ENCODE measurements at places on chromosomes 13 and 19.
A peak's percentile ranks its signal among the peaks of the same experiment; 100 is the strongest.

DNA sequence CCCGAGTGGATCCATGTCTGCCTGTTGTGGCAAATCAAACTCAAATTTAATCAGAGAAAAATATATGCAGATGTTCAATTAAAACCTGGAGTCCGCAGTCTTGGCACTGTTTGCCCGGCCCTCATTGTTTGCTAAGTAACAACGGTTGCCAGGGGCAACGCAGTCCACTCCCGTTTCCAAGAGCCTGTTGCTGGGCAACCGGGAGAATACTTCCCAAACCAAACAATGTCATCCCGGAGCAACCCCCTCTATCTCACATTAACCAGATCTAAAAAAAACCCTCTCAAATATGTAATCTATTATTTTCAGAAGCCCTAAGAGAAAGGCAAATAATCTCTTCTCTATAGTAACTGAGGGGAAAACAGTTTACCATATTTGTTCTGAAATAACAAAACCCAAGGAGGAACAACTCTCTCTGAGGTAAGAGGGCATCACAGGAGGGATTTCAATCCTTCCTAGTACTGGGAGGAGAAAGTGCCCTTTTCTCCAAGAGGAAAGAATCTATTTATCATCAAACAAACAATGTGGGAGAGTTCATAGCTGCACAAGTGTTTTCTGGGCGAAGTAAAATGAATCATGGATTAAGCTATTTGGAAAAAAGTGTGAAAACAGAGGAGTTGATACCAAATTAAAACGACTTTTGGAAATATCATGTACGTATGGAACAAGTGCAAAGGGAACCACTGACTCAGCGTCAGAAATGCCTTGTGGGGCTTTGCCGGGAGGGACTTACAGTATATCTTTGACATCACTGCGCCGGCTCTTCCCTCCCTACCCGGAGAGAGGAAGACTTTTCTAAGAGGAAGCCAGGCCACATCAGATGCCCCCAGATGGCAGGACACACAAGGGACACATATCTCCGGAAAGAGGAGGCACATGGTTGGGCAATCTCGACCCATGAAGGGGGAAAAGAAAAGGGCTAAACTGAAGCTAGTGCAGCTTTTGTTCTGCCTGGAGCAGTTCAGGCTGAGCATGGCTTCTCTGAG, 43.3 kb downstream of the RFX2 start:
- DNase-seq, result peak; percentile 89

GRCh38 chr13:44306371-44307192, 67.0 kb upstream of the SERP2 start:
- DNase-seq, result no peak

- DNase-seq, result no peak
These were observed 35.6 kb upstream of the SPATA13 start for GRCh38 chr13:24124789-24125476.

DNA sequence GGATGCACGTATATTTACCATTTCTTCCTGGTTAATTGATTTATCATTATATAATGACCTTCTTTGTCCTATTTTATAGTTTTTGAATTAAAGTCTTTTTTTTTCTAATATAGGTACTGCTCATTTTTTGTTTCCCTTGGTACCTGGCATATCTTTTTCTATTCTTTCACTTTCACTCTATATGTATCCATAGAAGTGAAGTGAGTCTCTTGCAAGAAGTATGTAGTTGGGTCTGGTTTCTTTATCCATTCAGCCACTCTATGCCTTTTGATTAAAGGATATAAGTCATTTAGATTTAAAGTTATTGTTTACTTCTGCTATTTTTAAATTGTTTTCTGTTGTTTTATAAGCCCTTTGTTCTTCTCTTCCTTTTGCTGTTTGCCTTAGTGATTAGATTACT, 194.3 kb upstream of the SLITRK6 start:
- no peak for DNase-seq

DNA sequence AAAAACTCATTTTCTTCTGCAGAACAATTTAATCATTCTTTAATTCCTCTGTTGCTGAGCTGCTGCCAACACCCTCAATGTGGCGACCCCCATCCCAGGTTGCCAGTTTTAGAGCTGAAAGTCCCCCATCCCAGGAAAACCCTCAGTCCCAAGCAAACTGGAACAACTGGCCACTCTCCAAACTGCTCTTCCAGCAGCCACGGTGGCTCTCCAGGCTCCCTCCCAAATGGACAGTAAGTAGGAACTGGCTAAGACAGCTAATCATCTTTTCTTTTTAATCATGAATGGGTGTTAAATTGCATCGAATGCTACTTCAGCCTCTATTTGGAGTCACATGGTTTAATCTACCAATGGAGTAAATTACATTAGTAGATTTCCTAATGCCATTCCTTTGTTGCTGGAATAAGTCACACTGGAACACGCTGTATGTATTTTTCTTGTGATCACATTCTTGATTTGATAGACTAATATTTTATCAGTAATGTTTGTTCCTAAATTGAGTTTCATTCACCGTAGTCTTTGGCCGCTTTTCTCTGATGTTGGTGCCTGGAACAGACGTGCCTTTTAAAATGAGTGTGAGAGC, 33.7 kb upstream of the VSTM2B start:
- DNase-seq, result no peak

GRCh38 chr19:8601796-8602195, 8.7 kb downstream of the ADAMTS10 start:
- DNase-seq, result no peak

DNA sequence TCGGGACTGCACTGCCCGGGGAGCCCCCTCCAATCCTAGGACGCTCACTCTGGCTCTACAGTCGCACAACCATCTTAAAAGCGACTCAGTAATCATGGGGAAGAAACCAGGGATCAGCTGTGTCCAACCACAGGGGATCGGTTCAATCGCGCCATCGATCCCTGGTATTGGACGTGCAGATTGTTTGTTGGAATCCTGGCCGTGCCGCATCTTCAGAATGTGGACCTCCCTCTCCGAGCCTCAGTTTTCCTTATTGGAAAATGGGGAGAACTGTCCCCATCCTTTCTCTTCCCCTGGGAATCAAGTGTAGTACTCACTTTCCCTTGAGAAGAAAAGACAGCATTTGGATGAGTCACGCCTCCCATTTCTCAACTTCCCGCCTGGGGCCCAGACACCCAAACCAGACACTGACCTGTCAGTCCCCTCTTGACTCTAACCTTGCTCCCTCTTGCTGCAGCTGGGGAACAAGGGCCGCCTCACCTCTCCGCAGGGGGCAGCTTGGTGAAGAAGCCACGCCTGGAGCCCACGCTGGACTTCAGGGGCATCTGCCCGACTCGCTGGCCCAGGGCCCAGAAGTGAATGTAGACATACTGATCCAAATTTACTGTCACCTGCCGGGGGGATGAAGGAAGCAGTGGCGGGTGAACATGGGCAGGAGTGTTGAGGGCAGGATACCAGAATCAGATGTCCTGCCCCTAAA, 17.6 kb downstream of the EMP3 start:
- no peak for DNase-seq

GRCh38 chr13:48231933-48232332, 1.1 kb upstream of the ITM2B start:
- no peak for DNase-seq

GRCh38 chr13:30294004-30294403, 13.3 kb downstream of the KATNAL1 start:
- DNase-seq, result no peak

DNA sequence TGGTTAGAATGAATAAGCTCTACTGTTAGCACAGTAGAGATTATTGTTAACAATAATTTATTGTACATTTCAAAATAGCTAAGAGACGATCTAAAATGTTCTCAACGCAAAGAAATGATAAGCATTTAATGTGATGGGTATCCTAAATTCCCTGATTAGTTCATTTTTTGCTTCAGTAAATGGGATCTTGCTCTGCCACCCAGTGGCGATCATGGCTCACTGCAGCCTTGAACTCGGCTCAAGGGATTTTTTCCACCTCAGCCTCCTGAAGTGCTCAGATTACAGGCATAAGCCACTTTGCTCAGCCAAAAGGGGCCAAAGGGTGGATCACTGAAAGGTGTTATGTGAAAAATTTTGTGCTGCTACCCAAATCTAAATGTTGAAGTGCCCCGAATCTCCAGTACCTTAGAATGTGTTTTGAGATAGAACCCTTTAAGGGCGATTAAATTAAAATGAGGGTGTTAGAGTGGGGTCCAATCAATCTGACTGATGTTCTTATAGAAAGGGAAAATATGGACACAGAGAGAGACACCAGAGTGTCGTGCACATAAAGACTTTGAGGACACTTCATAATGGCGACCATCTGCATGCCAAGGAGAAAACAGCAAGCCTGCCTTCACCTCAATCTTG, 31.5 kb upstream of the ZNF766 start:
- peak; percentile 52 for DNase-seq

- no peak for DNase-seq
These were observed 705.4 kb downstream of the SLITRK6 start for GRCh38 chr13:85093808-85094207.

DNA sequence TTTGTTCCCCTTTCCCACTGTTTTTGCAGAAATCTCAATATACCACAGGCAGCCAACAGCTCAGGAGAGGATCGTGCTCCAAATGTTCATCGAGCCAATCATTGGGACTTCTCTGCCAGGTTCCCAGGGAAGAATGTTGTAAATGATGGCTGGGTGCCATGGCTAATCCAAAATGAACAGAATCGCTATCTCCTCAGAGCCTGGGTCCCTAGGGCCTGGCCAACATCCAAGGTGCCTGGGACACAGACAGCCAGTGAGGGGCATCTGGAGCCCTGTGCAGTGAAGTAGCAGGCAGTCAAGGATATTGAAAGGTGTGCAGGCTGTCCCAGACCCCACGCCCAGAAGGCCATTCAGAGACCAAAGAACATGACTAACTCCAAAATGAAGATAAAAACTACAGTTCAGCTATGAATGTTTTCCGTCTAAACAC, 37.8 kb downstream of the BRD4 start:
- no peak for DNase-seq

DNA sequence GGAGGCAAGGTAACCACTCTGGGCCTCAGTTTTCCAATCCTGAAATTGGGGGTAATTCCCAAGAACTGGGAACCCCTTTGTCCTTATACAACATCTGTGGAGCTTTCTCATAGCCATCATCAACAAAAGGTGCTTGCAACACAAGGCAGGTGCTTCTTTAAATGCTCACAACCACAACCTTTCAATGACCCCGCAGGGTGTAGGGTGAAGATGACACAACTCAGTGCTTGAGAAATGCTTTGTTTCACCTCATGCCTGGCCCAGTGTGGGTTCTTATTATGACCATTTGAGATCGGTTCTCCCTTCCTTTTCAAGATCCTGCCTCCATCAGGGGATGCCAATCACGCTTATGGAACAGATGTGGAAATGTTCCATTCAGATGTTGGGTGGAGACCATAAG, 8.4 kb downstream of the WIZ start:
- DNase-seq, result no peak

DNA sequence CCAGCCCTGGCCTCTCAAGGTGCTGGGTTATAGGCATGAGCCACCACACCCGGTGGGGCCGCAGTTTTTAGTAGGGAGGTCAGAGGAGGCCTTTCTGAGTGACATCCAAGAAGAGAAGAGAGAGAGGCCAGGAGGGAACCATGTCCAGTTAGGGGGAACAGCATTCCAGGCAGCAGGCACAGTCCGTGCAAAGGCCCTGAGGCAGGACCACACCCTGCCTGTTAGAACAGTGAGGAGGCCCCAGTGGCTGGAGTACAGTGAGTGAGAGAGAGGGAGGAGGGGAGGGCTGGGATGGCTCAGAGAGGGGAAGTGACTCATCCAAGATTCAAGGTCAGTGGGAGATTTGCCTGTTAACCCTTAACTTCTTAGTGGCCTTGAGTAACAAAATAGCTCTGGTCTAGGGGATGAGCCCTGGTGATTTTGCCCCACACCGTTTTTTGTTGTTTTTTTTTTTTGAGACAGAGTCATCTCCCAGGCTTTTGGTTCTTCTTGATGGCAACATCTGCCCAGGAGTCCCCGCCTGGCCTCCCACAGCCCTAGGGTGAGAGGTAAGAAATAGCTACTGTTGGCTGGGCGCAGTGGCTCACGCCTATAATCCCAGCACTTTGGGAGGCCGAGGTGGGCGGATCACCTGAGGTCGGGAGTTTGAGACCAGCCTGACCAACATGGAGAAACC, 2.7 kb upstream of the PLIN3 start:
- DNase-seq, result peak; percentile 82

DNA sequence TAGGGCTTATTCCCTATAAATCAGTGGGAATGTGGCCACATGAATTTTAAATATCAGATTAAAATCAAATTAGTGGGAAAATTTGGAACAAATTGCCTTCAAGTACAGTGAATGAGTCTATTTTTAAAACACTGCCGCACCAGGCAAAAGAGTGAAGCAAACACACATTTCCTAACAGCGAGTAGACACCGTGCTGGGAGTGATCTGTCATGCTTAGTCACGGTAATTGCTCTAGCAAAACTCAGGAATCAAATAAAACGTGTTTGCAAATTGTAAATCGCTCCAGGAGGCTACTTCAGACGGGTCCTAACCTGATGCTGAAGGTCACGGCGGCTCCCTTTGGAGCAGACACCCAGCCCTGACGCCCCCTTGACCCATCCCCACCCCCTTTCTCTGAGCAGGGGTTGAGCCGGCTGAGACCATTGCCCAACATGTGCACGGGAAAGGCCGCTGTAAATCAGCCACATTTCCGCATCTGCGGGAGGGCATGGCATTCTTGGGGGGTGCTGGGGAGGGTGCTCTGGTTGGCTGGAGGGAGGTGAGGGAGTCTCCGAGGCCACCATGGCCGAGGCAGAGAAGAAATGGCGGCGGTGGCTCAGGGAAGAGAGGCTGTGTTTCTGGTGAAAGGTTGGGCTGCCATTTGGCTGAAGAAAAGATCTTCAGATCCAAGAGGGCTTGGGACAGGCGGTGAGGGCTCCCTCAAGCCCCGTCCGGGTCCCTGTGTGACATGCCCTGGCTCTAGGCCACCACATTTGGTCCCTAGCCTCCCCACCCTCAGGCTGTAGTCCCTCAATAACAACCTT, 8.9 kb downstream of the CEBPA start:
- DNase-seq, result peak; percentile 95

GRCh38 chr13:45925151-45925550, 73.6 kb upstream of the SIAH3 start:
- DNase-seq, result no peak

- DNase-seq, result no peak
These were observed 93.7 kb downstream of the FRY start for GRCh38 chr13:32125221-32125689.

GRCh38 chr13:62014299-62014698, 598.6 kb upstream of the PCDH20 start:
- peak; percentile 24 for DNase-seq

- no peak for DNase-seq
These were observed 7.9 kb upstream of the ARHGAP33 start for GRCh38 chr19:35767288-35768081.
